ENCODE measurements at places on chromosomes 1 and 21.

DNA sequence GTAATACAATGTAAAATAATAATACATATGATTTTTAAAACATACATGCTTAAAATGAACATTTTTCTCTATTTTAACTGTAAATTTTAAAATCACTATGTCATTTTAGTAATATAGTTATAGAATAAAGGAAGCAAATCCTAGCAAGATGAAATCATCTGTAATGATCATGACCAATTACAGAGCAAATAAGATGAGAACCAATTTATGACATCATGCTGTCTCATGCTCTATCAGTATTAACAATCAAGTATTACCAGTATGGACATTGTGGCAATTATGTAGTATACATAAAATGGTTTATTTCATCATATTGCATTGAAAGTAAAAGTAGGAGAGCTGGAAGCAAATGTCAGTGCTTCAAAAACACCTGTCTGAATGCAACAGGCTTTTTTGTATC, 255.0 kb downstream of the VAV3 start:
- DNase-seq = no peak

GRCh38 chr1:51941528-51941927, 49.0 kb downstream of the RAB3B start:
- DNase-seq = no peak

DNA sequence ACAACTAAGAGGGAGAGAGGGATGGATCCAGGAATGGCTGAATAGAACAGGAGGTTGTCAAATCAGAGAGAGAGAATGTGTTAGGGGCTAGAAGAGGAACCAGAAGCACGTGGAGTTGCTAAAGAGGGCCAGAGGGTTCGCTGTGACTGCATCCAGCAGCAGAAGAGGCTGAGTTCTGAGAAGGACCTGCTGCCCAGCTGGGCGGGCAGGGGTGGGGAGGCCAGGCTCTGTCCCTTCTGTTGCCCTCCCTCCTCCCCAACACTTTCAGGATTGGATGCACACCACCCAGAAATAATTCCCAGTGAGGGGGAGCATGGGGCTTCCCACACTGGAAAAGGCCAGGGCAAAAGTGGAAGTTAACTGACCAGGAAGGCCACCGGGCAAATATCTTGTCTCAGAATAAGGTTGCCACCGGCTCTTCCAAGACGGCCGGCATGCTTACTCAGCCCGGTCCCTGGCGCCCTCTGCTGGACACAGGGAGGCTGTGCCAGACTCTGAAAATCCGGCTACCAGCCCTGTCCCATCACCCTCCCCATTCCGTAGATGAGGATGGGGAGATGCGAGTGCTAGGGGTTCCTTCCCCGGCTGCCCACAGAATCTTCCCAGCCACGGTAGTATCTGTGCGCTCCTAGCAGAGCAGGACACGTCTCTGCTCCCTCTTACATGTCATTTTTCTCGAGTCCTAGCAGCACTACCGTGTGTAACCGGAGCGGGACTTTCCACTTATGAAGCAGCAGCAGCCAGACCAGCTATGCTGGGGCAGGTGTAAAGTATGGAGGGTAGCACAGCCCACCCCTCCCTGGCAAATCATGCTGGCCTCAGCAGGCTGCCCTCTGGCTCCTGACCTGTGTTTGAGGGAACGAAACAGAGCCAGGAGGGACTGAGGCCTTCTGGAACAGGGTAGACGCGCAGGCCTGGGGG, 46.8 kb upstream of the A3GALT2 start:
- DNase-seq = peak; percentile 89

DNA sequence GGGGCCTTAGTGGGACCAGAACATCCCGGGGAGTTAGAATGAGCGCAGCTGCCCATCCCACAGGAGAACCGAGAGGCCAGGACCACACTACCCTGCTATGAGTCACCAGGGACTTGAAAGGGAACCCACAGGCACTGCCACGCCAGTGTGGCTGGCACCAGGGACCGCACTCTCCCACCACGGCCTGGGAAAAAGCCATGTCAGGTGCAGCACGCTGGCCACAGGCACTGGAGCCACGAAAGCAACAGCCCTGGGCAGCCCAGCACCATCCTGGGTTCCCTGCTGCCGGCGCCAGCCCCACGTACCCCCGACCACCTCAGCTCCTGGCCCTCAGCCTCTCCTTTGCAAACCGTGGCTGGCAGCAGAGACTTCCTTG, 14.1 kb upstream of the TMEM240 start:
- no peak for DNase-seq

GRCh38 chr1:187568067-187568466, 739.3 kb downstream of the PLA2G4A start:
- no peak for DNase-seq

DNA sequence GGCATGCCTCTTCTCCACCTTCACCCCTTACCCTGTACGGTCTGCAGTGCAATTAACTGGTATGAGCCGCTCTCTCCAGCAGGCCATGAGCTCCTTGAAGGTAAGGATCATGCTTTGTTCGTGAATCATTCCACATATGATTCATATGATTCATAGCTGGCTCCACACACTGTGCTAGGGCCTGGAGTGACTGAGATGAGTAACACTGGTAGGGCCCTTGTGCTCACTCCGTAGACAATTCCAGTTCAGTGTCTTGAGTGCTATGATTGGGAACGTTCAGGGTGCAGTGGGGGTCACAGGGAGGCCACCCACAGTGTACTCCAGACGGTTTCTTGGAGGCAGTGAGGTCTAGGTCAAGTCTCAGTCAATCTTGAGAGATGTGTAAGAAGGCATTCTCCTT, 239.8 kb downstream of the LMX1A start:
- DNase-seq = no peak

GRCh38 chr1:219359126-219359525, 185.4 kb downstream of the LYPLAL1 start:
- no peak for DNase-seq

DNA sequence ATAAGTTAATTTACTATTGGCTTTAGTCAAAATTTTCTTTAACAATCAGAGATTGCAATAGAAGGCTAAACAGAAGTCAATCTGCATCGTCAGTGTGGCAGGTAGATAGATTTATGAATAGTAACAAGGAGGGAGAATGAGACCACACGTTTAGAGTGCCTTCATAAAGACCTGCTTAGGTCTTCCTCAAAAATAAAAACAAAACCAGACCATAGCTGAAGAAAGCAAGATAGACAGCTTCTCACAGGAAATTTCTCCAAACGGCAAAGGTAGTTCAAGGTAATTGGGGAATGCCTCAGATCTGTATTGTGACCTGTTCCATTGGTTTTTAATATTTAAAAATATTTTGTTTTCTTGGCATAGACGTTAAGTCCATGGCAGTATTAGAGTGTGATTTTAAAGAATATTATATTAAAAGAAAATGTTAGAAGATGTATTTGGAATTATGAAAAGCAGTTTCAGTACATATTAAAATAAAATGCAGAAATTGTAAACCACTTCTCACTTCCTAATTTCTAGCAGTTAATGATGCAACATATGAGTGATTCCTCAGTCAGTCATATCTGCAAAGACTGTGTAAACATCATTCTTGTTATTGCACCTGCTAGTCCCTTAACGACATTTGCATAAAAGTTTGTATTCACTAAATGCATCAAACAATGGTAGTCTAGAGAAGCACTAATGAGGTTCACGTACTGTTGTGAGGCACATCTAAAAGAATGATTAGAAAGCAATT, 278.0 kb downstream of the HLX start:
- DNase-seq = no peak

GRCh38 chr1:219731771-219732170, 118.9 kb upstream of the ZC3H11B start:
- DNase-seq = no peak

Measured in activated CD4-positive, alpha-beta T cell treated with anti-CD3 and anti-CD28 coated beads, Interleukin-2, amount 50 U/mL, for 1 hour (primary cell).